Spleen (tissue), 13 donors: ENCODE measurements at places on chromosomes 11 and 22. TPM values are rescaled to one million over a fixed set of nuclear protein-coding genes. Genes with fewer than 3 reads are reported as not detected.

CCDC73 gene
- 0.16 TPM for polyA plus RNA-seq

FAM180B gene
- 0.22 TPM for polyA plus RNA-seq

NKAPD1 gene
- 13.7 TPM for polyA plus RNA-seq

OR52N4 gene
- polyA plus RNA-seq = 1.1 TPM

WBP2NL gene
- 1.5 TPM for polyA plus RNA-seq

RASSF10 gene
- polyA plus RNA-seq = not detected

DNA sequence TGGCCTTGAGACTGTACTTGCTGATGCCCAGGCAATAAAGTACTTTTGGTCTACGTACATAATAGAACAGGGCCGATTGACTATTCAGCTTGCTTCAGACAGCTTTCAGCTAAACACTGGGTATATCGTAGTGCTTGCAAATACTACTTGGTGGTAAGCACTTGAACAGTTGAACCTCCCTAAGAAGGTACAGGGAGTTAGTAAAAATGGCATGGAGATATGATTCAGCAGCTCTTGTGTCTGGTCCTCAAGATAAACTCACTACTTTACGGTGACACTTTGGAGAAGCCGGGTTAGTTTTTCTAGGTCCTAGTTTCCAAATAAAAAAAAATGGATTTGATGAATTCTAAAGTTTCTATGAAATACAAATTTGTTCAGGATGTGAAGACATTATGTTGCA is 7.3 kb downstream of the CCDC117 start:
- no peak for DNase-seq

DNA sequence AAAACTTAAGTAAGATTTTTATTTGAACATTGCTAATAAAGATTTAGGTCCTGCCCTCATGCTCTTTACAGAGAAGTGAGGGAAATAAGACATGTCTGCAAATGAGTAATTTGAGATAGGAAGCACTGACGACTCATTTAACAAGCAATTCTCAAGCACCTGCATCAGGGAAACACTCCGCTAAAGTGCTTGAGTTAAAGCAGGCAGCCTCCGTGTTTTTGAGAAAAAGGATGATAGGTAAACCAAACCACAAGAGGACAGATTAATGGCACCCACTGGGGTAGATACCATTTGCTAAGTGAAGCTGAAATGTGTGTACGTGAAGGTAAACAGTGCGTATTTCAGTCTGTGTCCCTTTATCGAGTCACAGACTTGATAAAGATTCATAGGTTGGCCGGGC is 184.6 kb upstream of the CARD18 start:
- DNase-seq = no peak

GRCh38 chr11:110428956-110429730 is 605 bp upstream of the FDX1 start:
- DNase-seq = no peak

GRCh38 chr11:20193307-20193706 is 33.0 kb upstream of the DBX1 start:
- DNase-seq = no peak

DNA sequence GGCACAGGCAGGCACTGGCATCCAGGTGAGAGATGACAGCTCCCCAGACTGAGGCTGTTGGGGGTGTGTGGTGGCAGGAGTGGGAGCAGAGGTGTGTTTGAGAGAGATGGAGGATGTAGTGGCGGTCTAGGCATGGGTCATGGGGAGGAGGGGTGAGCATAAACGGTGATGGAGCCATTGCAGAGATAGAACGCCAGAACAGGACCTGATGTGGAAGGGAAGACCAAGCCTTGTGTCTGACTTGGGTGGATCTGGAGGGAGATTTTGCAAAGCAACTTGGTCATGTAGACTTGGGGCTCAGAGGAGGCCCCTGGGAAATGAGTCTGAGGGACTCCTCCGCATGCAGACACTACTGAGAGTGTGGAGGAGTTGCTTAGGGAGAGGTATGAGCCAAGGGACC is 50.0 kb upstream of the CLDN5 start:
- DNase-seq = no peak

GRCh38 chr22:30992565-30992964 is 23.5 kb downstream of the TUG1 start:
- DNase-seq = no peak

GRCh38 chr22:34976474-34976873 is 89.5 kb upstream of the ISX start:
- DNase-seq = no peak

GRCh38 chr11:117186431-117186761 is 7.9 kb downstream of the SIDT2 start:
- DNase-seq = peak; percentile 71

DNA sequence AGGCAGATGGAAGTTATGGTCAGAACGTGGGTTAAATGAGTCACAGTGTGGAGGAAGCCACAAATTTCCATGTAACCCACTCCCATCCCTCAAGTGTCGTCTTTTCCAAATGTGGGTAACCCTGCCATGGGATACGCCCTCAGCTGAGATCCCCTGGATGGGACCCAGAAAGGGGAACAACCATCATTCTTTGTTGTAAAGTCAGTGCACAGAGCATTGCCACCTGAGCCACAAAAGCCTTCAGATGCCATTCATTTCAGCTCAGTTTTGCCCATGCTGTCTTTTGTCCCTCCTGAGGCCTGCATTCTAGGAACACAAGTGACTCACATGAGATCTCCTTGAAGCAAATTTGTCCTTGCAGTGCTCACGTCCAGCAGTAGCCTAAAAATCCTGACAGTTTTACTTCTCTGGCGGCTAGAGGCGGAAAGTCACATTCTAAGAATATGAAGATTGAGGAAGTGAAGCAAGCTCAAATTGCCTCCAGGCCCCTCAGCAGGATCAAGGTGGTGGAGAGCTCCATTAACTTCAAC is 30.6 kb downstream of the MMP13 start:
- DNase-seq = no peak

GRCh38 chr11:612961-613300 is 2.8 kb downstream of the IRF7 start:
- no peak for DNase-seq

- no peak for DNase-seq
These were observed 47.6 kb downstream of the EXPH5 start for GRCh38 chr11:108545909-108546501.

- DNase-seq = no peak
These were observed 32.6 kb downstream of the PRDM11 start for GRCh38 chr11:45178890-45179671.
